Left cardiac atrium (tissue), 4 donors: ENCODE measurements at places on chromosomes 6 and 20. TPM values are rescaled to one million over a fixed set of nuclear protein-coding genes. Genes with fewer than 3 reads are reported as not detected.

The TP53TG5 gene
- total RNA-seq = 2.0 TPM

The BAG2 gene
- 13.0 TPM for total RNA-seq

The GPR6 gene
- not detected for total RNA-seq

The LRRC1 gene
- total RNA-seq = 3.8 TPM

The BMP2 gene
- 6.1 TPM for total RNA-seq

The ZSCAN9 gene
- 9.2 TPM for total RNA-seq
